ENCODE measurements at places on chromosomes 1 and 21.

GRCh38 chr1:156491151-156491949 lies 9.2 kb downstream of the MEF2D start:
- DNase-seq: no peak

DNA sequence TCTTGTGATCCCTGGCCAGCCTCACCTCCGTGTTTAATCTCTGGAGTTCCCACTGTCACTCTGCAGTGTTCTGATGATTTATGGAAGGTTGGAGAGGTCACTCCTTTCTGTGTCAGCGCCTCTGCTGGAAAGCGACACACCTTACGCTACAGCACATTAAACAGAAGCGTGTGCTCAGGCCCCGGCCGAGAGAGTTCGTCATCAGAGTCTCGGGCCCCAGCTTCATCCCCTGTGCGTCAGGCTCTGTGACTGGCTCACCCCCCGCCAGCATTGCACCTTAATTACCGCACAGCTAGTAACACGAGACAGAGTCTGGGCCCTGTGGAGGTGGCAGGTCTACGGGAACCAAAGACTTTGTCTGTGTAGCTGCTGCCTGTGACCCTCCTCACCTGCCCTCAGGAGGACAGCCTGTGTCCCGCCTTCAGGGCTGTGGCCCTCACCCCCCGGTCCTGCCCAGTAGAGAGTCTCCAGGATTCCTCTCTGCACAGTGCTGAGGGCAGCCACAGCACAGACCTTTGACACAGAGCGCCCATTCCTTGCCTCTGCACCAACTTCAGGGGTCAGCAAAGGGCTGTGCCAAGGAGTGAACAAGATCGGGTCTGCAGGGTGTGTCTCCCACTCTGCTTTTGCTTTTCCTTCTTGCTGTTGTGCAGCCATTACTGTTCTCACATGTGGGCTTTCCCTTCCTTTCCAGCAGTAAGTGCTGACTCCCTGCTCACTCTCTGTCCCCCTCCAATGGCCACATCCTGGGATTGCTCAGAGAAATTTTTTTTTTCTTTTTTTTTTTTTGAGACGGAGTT lies 157.6 kb downstream of the PGBD5 start:
- peak; percentile 25 for DNase-seq

DNA sequence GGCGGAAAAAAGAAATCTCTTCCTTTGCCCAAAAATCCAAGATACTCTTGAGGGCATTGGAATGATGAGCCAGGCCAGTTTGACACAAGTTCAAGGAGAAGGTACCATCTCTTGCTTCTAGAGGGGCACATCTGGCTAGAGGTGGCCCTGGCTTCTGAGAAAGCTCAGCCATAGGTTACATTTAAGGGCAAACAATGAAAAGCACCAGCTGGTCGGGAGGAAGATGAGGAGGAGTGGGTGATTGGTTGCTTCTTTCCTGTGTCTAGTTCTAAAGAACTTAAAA lies 132.0 kb downstream of the DHRS3 start:
- no peak for DNase-seq

GRCh38 chr1:153375511-153375910 lies at the start of gene S100A12:
Gene S100A12, minus strand, starts transcription at chr1:153375621. Its CDS starts 1,029 bp downstream, at chr1:153374592.
- DNase-seq: no peak

DNA sequence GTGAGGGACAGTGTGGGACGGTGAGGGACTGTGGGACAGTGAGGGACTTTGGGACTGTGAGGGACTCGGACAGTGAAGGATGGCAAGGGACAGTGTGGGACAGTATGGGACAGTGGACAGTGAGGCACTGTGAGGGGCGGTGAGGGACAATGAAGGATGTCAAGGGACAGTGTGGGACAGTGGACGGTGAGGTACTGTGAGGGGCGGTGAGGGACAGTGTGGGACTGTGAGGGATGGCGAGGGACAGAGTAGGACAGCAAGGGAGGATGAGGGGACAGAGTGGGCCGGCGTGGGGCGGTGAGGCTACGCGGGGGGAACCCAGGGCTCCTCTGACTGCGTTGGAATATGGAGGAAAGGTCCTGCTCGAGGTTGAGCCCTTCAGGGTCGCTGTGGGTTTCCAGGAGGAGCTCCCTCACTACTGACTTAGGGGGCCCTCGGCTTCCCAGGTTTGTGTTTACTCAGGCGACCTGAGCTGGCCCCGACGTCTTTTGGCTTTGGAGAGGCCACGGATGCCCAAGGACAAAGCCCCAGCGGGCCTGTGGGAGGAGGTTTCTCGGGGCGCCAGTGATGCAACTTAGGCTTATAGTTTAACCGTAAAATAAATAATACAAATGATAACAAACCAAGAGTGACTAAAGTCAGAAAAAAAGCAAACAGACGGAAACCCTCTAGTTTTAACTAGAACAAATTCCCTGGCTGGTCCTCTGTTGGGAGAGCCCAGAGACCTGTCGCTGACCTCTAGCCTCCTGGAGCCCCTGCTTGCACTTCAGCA lies 1.1 kb upstream of the ERRFI1 start:
- no peak for DNase-seq

DNA sequence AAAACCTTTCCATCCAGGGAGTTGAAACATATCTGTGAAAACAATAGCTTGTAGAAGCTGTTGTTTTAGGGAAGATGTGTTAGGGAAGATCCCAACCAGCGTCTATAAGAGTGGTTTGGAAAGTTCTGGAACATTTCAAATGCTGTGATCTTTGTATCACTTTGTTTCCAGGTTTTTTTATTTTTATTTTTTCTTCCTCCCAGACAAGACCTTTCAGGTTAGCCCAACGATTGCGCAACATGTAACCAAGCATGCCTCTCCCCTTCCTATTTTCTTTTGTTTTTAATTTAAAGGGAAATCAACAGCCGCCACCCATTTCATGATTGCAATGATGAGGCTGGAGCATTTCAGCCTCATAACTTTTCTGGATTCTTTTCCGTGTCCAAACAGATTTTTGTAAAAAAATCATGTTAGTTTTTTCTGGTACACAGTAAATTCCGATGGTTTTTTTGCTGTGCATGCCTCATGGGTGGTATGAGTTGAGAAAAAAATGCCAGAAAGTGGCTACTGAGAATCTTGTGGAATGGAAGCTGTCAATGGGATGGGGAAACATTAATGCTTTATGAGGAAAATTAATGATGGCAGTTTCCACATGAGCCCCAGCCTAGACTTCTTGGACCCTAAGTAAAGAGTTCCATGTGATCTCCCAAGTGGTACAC lies 109.3 kb downstream of the RUNX1 start:
- DNase-seq: no peak

DNA sequence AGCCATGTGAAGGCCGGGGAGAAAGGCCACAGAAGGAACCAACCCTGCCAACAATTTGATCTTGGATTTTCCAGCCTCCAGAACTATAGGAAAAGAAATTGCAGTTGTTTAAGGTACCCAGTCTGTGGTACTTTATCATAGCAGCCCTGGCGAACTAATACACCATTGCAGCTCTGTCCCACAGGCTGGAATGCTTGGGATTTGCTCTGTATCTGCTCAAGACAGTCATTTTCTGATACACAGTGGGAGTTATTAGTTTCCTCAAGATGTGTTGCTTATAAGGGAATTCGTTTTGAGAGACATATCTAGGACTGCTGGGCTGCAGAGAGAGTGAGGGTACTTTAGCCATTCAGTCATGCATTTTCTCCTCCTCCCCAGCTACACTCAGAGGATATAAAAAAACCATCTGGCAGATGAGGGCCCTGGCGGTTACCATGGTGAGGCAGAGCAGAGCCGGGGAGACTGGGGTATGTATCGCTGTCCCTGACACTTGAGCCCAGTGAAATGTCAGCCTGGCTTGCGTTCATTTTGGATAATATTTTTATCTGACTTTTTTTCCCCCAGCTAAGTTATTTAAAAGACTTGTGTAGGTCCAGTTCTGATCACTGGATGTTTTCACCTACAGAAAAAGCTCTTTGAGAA lies 104.6 kb downstream of the DIRAS3 start:
- DNase-seq: no peak

DNA sequence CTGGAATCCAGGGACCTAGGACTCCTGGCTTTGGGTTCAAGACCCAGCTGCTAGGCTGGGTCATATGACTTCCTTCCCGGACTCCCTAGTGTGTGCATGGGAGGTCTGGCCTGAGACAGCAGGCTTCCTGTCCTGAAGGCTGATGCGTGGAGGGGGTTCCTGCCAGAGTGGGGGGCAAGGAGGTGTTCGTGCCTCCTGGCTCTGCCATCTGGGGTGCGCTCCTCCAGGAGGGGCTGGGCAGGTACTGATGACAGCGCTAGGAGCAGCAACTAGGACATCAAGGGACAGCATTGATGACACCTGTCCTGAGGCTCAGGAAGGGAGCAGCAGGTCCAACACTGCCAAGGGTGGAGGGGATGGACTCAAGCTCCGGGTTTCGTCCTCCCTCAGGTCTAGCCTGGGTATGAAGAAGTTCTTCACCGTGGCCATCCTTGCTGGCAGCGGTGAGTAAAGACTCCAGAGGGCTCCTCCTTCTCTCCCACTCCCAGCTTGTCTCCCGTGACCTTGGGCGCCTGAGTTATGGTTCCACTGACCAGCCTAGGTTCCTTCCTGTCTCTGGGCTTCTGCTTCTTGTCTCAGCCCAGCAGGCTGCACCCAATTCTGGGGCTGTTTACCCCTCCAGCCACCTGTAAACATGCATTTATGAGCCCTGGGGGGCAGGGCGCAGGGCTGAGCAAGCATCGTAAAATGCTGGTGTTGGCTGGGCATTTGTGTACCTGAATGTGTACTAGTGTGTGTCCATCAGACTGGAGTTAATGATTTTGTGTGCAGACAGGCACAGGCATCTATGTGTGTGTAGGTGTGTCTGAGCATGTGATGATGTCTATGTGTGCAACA lies 871 bp downstream of the PLA2G2F start:
- DNase-seq: no peak

DNA sequence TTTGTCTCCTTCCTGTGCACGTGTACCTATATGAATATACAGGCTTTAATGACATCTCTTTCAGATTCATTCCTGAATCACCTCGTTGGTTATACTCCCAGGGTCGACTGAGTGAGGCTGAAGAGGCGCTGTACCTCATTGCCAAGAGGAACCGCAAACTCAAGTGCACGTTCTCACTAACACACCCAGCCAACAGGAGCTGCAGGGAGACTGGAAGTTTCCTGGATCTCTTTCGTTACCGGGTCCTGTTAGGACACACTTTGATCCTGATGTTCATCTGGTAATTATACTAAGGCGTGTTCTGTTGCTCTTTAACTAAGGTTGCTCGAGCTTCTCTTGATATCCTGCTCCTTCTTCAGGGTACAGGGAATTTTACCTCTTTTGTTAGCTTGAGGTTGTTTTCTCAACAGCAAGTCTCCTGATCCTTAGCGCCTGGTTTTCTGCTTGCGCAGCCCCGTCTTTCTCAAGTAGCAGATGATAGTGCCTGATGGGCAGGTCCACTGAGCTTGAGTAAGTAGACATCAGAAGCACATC lies 55.1 kb downstream of the SLC22A15 start:
- no peak for DNase-seq

GRCh38 chr21:41932576-41933312 lies 21.1 kb downstream of the C2CD2 start:
- DNase-seq: no peak

GRCh38 chr1:205373022-205373797 lies 16.5 kb upstream of the KLHDC8A start:
- DNase-seq: no peak

- no peak for DNase-seq
These were observed 1047.6 kb upstream of the ADGRL4 start for GRCh38 chr1:80054129-80054528.

- DNase-seq: no peak
These were observed 166.4 kb upstream of the IRF2BP2 start for GRCh38 chr1:234776256-234776875.

- DNase-seq: no peak
These were observed 7.1 kb downstream of the BLACAT1 start for GRCh38 chr1:205448540-205449253.

Measured in stimulated activated naive CD8-positive, alpha-beta T cell treated with anti-CD3 and anti-CD28 coated beads, Interleukin-15, amount 100 ng/mL, for 72 hours (primary cell).